ENCODE measurements at places on chromosomes 5 and 9. TPM values are rescaled to one million over a fixed set of nuclear protein-coding genes. Genes with fewer than 3 reads are reported as not detected.

DNA sequence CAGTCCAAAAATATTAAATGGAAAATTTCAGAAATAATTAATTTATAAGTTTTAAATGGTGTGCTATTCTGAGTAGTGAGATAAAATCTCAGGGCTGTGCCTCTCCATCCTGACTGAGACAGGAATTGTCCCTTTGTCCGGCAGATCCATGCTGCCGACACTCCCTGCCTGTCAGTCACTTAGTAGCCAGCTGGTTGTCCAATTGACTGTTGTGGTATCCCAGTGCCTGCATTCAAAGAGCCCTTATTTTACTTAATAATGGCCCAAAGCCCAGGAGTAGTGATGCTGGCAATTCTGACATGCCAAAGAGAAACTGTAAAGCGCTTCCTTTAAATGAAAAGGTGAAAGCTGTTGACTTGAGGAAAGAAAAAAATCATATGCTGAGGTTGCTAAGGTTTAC lies 157.5 kb downstream of the ENC1 start:
- DNase-seq, result no peak

DNA sequence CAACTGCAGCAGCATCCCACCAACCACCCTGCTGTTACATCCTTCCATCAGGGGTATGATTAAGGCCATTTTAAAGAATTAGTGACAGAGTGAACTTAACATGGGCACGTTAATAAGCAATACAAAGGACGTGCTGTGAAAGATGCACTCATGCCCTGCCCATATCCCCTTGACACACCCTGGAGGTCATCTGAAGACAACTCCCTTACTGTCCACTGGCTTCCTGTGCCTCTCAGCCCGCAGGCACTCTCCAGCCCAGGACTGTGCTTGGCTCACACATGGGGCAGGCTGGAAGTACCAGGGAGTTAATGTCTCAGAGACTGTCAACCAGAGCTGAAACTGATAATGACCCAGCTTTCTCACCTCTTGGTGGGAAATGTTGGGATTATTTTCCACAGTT lies 81.8 kb downstream of the TRIM36 start:
- DNase-seq, result no peak

GRCh38 chr5:83337453-83338035 lies 134.0 kb upstream of the VCAN start:
- DNase-seq, result no peak

DNA sequence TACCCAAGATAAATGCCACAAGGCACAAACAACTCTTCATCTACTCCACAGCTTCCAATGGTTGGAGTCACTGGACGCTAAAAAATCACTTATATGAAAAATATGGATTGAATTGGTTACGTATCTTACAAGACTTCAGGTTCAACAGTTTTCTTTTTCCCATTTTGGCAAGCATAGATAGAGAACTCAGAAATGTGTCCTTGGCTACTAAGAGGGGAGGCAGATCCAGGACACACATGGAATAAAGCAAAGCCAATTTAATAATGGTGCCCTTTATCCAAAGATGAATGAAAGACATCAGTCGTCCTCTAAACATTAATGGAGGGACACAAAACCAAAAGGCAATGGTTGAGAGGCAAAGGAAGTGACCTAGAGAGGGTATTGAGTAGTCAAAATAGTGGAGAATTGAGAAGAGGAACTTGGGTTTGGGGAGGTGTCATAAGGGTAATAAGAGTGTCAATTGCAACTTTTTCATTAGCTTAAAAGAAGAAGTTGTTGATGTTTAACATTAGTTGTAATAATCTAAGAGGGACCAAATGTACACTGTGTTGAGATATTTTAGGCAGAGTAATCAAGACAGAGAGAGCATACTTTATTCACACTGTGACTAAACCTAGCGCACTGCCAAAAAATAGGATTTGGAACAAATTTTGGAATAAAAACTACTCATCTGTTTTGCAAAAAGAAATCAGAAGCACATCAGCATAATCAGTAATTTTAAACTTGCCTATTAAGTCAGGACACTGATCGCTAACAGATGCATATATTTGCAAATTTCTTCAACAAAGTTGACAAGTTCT lies 308.2 kb downstream of the ARL15 start:
- DNase-seq, result no peak

DNA sequence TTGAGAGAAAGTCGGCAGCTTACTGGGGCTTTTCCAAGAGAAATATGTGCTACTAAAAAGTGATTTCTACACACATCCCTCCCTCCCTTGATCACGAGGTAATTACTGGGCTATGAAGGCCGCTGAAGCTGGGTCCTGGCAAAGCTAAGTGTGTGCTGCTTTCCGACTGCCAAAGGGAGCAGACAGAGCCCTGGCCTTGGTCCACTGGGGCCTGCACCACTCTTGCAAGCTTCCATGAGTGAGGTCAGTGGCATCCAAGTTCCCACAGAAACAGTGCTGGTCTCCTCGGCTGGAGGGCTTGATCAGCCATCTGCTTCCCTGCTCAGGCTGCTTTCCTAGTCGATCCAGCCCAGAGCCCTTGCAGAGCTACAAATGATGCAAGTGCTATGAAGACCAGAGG lies 154.8 kb upstream of the LHFPL2 start:
- DNase-seq, result no peak

DNA sequence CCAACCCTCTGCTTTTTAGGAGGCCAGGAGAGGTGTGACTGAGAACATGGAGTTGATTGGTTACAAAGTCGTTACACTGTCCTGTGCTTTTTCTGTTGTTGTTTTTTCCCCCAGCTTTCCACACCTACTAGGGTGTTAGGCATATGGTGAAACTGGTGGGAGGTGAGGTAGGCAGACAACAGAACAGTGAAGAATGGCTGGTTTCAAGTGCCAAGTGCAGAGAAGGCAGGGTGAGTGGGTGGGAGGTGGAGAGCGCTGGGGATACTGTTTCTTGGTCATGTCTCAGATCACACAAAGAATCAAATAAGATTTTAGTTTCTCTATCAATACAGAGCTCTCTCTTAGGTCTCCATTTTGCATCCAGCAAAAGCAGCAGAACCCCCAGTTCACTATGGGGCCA lies 2.2 kb upstream of the SPTAN1 start:
- DNase-seq, result no peak

- peak; percentile 71 for DNase-seq
These were observed 16.0 kb downstream of the TEK start for GRCh38 chr9:27125030-27125429.

DNA sequence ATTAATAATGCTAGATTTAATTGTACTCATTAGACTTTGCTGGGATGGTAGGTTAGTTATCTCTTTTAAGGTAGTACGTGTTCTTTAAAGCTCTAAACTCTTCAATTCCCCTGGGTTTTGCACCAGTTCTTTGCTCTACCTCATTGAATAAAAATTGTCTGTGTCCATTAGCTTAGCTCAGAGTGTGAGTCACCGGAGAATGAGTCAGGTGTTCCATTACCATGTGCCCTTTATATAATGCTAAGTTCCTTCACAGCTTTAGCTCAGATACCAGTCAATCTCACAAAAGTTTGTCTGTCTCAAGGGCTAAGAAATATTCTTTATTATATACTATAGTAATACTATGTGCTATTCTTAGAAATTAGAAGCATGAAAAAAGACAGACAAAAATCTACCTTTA lies 339.4 kb downstream of the PRELID2 start:
- DNase-seq, result no peak

- DNase-seq, result no peak
These were observed 38.2 kb upstream of the GRAMD2B start for GRCh38 chr5:126384985-126385384.

- DNase-seq, result peak; percentile 40
These were observed 10.5 kb upstream of the EPB41L4B start for GRCh38 chr9:109331353-109331752.

DNA sequence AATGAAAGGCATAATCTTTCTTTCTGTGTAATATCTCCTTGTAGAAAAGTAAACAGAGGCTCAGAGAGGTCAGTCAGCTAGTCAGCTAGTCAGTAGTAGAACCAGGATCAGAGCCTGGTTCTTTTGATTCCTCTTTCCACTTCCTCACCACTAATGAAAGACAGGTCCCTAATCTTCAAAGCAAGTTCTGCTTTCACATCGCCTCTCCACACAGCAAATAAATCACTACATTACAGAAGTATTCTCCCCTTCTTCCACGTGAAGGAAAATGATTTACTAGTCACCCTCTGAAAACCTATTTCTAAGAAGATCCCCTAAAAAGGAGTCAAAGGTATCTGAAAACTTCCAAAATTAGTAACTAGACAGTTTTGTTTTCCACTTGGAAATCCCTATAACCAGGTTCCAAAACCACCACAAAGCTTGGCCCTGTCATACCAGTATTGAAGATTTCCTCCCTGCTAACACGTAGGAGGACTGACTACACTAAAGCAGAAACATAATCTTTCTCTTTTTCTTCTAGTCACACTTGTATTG lies 140.5 kb upstream of the TARS1 start:
- DNase-seq, result no peak

The HTR1A gene
- 0.05 TPM for polyA plus RNA-seq

DNA sequence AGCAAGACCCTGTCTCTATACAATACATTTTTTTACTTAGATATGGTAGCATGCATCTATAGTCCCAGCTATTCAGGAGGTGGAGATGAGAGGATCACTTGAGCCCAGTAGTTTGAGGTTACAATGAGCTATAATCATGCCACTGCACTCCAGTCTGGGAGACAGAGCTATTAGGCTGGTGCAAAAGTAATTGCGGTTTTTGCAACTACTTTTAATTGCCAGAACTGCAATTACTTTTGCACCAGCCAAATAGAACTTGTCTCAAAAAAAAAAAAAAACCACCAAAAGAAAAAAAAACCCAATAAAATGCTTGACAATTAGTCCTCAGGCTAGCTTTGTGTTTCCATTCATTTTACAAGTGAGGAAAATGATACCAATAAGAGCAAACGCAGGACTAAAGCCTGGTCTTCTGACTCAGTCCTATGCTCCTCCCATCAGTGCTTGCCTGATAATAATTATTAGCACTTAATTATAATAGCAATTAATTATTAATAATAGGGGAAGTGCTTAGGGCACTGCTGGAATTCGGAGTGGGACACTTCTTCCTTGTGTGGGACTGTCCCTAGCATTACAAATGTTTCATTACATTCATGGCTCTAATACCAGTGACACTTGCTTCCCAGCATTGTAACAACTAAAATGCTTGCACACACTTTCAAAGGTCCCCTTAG lies 73.1 kb upstream of the TAF1L start:
- no peak for DNase-seq

- DNase-seq, result no peak
These were observed 3.2 kb downstream of the IRX2 start for GRCh38 chr5:2748179-2748860.

GRCh38 chr9:113464286-113464660 lies 746 bp downstream of the RGS3 start:
- DNase-seq, result no peak

- DNase-seq, result no peak
These were observed 22.5 kb upstream of the JAKMIP2 start for GRCh38 chr5:147805030-147805454.

DNA sequence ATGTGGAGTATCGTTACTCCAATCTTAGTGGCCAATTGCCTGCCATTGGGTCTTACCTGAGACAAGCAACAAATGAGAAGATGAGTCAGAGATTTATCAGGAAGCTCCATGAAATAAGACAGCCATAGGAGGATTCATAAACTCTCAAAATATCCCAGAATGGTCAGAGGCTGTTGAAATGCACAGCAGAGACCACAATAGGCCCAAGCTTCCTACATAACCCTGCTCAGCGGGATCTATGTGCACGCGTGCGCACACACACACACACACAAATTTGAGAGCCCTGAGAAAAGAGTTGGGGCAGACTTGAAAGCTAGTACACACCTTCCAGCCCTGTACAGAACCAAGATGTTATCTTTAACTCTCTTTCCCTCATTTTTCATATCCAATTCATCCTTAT lies 9.8 kb downstream of the UIMC1 start:
- DNase-seq, result no peak

The CYSRT1 gene
- 4.9 TPM for polyA plus RNA-seq

- no peak for DNase-seq
These were observed 44.8 kb downstream of the LURAP1L start for GRCh38 chr9:12819436-12820185.

The MOCS2 gene
- 95.4 TPM for polyA plus RNA-seq

GRCh38 chr9:19994296-19994695 lies 205.5 kb upstream of the SLC24A2 start:
- DNase-seq, result no peak

GRCh38 chr9:114348906-114349482 lies 19.3 kb downstream of the ORM2 start:
- peak; percentile 36 for DNase-seq

The SLC34A1 gene
- 134 TPM for polyA plus RNA-seq

The SPDL1 gene
- 32.7 TPM for polyA plus RNA-seq

DNA sequence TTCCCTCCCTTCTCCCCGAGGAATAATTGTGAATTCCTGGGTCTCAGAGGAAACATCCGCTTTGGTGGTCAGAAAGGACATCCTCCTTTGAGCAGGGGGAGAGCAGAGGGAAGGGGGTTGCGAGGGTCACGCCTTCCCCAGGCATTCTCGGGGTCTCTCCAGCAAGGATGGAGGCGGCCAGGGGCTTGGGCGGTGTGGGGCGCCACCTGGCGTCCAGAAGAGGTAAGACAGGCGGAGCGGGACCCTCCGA lies 129.1 kb downstream of the KCNIP1 start:
- DNase-seq, result peak; percentile 66

GRCh38 chr9:81595887-81596543 lies 93.3 kb downstream of the TLE1 start:
- DNase-seq, result no peak

DNA sequence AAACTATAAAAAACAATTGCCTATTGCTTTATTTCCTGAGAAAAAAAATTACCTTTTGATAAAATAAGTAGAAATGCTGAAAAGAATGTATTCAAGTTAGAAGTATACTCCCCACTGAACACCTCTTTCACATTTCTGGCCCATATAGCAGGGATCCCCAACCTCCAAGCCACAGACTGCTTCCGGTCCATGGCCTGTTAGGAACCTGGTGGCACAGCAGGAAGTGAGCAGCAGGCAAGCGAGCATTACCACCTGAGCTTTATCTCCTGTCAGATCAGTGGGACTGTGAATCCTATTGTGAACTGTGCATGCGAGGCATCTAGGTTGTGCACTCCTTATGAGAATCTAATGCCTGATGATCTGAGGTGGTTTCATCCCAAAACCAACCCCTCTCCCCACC lies 563.9 kb downstream of the RAB3C start:
- DNase-seq, result no peak

The MYOZ3 gene
- 6.2 TPM for polyA plus RNA-seq

- DNase-seq, result no peak
These were observed 18.1 kb downstream of the KYAT1 start for GRCh38 chr9:128863647-128864046.

- no peak for DNase-seq
These were observed at the start of gene MEIKIN for GRCh38 chr5:131945551-131946168. TSS of gene MEIKIN (minus strand) at chr5:131945663. CDS start at chr5:131945505, 158 bp downstream.

GRCh38 chr5:79529110-79529509 lies 15.2 kb upstream of the HOMER1 start:
- DNase-seq, result no peak

DNA sequence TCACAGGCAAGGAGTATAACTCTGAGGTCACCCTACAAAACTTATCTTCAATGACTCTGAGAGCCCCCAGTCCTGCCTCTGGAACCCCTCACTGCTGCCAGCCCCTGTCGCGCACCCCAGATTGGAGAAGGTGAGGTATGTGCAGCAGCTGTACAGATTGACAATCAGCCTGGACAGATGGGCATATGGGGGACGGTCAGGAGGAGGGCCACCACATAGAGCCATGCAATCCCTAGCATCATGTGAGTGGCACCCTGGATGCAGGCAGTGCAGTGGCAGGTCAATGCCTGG lies 90.1 kb downstream of the LMX1B start:
- no peak for DNase-seq

The KIAA1191 gene
- polyA plus RNA-seq, result 159 TPM

Data from right renal pelvis (tissue), 4 donors.